ENCODE measurements at places on chromosomes 11 and 22.

DNA sequence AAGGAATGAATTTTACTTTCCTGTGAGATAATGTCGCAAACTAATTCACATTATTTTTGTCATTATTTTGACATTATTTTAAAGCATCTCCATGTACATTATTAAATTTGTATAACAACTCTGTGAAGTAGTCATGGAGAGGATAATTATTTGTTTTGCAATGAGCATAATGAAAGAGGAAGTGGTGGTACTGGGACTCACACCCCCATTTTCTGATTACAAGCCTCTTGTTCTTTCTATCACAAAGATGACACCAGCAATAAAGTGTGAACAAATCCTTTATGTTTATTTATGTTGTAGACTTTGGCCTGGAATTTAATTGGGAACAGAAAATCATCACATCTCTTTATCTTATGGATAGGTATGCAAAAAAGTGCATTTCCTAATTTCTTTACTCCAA, 522.6 kb downstream of the TMEM135 start:
- DNase-seq, result no peak

- DNase-seq, result no peak
These were observed 881.4 kb upstream of the CHORDC1 start for GRCh38 chr11:91104237-91104636.

DNA sequence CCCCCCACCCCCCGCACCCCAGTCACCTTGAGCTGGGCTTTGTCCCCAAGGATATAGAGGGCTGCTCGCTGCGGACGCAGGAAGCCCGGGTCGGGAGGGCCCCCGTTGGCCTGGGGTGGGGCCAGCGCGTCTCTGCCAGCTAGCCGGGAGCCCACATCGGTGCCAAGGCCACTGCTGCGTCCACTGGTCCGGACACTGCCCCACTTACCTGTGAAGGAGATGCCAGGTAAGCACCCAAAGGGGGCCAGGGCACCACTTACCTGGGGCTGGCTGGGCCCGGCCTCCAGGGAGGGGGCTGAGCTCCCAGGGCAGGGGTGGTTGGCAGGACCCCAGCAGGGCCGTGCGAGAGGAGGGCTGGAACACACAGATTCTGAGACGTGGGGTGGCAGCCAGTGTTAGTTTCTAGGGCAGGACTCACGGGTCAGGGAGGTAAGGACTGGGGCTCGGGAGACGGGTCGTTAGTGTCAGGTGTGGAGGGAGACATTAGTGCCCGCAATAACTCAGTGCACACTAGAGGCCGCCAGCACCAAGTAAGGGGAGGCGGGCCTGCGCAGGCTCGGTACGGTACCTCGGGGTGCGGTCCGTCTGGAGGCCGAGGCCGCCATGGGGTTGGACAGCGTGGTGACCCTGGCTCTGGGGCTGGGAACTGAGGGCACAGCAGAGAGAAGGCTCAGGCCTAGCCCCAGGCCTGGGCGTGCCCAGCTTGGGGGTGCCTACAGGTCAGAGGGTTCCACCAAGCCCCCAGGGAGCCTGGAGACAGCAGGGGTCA, 18.2 kb downstream of the SBF1 start:
- DNase-seq, result no peak

DNA sequence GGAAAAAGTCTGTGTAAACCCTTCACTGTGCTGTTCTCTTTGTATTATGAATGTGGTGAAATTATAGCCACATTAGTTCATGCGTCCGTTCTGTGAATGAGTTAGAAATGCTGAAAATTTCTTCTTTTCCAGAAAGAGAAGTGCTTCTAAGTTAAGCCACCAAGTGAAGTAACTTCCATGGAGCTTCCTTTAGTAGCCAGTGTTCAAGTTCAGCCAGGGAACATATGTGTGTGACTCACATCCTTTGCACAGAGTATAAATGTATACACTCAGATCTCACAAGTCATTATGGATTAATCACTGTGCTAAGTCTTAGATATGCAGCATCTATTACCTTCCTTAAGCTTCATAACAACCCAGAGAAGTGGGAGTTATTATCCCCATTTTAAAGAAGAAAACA, 3.1 kb upstream of the MMP8 start:
- DNase-seq, result no peak

DNA sequence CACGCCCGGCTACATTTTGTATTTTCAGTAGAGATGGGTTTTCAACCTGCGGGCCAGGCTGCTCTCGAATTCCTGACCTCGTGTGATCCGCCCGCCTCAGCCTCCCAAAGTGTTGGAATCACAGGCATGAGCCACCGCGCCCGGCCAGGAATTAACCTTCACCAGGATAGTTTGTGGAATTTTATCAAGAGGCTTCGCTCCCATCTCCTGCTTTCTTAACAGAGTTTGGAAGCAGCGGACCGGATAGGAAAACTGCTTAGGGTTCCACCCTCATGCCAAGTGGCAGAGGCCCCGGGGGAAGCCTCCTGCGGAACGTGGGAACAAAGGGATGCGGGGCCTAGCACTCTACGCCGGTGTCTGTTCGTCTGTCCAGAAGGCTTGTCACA, 229.9 kb downstream of the ST3GAL4 start:
- DNase-seq, result no peak

- DNase-seq, result no peak
These were observed 16.0 kb downstream of the FZD4 start for GRCh38 chr11:86938900-86939880.

DNA sequence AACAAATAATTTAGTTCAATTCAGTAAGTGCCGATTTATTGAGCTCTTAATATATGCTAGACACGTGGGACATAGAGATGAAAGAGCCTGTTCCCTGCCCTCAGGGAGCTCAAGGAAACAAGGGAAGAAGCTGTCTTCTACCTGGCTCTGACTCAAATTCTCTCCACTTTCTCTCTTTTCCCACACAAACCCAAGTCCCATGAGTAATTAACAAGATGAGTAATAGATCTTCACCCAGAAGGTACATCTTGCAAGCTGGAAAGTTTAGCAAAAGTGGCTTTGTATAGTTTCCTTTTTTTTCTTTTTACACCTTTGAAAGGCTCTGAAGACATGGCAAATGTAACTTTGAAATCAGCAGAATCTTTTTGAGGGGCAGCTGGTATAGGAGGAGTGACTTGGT, 48.2 kb upstream of the CHST1 start:
- no peak for DNase-seq

- DNase-seq, result no peak
These were observed 630 bp downstream of the CASP4 start for GRCh38 chr11:104967534-104968354.

DNA sequence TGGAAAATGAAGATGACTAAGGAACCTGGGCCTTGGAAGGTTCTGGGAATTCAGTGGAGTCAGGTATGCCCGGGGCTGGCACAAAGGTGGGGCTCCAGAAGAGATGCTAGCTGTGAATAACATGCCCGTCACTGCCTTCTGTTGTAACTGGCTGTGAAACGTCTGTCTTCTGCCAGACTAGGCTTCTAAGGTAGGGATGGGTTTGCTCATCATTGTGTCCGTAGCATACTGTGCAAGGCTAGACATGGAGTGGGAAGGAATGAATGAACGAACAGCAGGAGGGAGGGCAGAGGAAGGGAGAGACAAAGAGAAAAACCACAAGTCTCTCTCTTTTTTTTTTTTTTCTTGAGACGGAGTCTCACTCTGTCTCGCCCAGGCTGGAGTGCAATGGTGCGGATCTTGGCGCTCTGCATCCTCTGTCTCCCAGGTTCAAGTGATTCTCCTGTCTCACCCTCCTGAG, 327.4 kb downstream of the MN1 start:
- DNase-seq, result no peak

GRCh38 chr11:72682858-72683243, 8.6 kb upstream of the PDE2A start:
- DNase-seq, result no peak

DNA sequence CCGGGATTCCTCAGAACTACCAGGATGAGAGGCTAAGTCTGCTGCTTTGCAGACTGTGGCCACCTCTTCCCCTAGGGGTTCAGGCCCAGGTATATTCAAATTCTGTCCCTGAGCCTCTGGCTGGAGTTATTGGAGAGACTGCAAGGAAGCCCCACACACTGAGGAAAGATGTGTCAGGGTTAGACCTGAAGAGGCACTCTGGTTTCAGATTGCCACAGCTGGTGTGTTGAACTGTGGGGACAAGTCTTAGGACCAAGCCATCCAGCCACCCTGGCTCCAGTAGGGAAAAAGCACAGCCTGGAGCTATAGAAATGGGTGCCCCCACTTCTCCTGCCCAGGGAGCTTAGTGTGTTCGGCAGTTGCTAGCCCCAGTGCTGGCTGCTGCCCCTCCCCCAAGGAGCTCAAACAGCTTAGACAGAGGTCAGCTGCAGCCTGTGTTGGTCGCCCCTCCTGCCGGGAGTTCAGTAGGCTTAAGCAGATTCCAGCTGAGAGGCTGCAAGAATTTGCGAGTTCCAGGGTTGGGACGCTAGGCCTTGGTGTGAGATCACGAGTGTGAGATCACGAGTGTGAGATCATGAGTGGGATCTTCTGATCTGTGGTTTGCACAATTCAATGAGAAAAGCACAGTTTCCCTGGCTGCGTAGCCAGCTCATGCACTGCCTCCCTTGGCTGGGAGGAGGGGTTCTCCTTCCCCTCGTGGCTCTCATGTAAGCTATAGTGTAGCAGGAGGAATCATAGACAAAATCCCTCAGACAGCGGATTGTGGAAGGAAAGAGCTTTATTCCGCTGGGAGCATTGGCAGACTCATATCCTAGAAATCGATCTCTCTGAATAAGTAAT, 552.1 kb upstream of the CHORDC1 start:
- no peak for DNase-seq

DNA sequence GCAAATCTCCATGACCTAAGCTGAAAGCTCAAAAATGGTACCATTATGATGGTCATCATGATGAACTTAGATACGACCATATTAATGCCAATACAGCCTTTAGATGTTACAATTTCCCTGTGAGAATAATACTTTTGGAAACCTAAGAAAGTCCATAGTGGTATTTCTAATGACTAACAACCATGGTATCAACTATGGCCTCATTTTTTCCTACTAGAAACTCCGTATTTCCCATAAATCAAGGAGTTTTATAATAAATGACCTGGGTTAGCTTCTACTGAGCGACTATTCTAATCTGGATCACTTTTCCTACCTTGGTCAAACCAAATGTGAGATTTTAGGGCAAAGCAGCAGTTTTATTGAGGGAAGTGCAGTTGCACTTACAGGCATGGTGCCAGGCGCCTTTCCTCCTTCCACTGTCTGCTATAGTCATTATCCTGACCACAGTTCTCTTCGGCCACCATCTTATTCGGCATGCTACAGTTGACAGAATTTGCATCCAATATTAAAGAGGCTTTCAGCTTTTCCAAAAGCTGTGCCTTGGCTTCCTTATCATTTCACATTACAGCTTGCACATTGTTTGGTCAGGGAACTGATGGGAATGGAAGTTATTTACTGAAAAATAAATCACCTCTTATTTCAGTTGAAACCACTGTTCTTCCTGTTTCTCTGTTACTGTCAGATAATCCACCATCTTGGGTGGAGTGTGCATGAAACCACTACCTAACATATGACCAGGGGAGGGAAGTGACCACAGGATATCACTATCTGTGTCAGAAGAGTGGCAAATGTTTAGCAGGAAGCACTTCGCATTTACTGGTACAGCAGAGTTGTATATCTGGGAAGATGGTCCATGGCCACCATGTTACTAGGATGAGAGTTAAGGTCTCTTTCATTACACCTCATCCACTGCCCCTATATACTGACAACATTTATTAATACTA, 74.5 kb upstream of the PICALM start:
- no peak for DNase-seq

GRCh38 chr11:122275508-122275907, 159.5 kb upstream of the BLID start:
- no peak for DNase-seq

GRCh38 chr11:8177136-8177535, 8.3 kb upstream of the RIC3 start:
- no peak for DNase-seq

GRCh38 chr11:90364527-90364926, 141.7 kb upstream of the CHORDC1 start:
- no peak for DNase-seq

- no peak for DNase-seq
These were observed 17.6 kb upstream of the SPON1 start for GRCh38 chr11:13944911-13945425.

DNA sequence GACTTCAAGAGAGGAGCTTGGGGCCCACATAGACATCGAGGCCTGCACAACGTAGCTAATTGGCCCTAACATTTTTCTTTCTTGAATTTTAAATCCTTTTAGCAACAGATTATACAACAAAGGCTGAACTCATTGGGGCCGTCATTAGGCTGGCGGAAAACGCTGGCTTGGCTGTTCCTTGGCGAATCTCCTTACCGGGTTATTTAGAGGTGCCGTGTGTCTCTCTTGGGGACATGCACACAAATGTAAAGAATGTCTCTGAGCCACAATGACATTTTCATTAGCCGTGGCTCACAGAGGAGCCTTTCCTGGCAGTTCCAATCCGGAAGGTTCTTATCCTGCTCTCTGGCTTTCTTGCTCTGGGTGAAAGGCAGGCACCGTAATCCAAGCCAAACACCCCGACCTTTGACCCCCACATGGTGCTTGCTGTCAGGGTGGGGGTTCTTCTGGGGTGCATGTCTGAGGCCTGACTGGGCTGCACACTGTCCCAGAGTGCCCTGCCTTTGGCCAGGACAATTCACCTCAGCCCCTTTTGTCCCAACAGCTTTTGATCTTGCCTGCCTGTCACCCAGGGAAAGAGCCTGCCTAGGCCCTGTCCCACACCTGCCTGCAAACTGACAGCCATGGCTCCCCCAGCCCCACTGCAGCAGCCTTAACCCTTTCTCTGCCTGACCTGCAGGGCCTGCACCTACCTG, 9.2 kb upstream of the FGF3 start:
- DNase-seq, result no peak

DNA sequence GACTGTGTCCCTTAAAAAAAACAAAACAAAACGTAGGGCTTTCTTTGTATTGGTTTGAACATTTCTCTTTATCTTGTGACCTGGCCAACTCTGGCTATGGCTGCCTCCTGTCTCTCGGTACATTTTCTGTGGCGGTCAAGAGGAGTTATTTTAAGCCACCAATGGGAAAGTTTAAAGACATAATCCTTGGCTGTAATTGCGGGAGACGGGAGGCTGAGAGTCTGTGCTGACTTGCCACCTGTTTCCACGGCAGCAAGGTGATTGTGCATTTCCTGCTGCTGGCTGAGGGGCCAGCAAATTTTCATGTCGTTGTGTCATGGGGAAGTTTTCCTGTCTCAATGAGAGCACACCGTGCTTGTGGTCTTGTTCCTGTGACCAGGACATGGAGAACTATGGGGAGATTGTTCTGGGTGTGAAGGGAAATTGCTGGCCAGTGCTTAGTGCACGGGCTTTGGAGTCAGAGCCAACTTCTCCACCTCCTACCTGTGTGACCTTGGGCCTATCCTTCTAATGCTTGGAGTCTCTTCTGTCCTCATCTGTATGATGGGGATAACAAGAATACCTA, 11.0 kb downstream of the PTPRJ start:
- no peak for DNase-seq

DNA sequence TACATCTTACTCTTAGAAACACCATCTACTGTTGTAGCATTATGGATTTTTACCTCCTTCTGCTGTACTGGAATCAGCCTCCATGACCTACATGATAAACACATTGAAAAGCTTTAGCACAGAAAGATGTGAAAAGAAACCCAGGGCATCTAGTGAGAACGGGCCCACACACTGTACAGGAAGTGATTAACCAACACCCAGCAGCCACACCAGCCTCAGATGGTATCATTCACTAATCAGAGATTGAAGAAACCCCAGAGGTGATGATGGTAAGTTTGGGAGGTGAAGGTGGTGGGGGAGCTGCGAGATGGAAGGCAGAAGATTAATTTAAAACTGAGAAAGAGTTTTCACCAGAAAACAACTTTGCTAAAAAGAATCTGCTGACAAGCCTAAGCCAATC, 46.1 kb downstream of the RASSF10 start:
- no peak for DNase-seq
